ENCODE measurements at places on chromosomes 1 and 21. TPM values are rescaled to one million over a fixed set of nuclear protein-coding genes. Genes with fewer than 3 reads are reported as not detected.

DNA sequence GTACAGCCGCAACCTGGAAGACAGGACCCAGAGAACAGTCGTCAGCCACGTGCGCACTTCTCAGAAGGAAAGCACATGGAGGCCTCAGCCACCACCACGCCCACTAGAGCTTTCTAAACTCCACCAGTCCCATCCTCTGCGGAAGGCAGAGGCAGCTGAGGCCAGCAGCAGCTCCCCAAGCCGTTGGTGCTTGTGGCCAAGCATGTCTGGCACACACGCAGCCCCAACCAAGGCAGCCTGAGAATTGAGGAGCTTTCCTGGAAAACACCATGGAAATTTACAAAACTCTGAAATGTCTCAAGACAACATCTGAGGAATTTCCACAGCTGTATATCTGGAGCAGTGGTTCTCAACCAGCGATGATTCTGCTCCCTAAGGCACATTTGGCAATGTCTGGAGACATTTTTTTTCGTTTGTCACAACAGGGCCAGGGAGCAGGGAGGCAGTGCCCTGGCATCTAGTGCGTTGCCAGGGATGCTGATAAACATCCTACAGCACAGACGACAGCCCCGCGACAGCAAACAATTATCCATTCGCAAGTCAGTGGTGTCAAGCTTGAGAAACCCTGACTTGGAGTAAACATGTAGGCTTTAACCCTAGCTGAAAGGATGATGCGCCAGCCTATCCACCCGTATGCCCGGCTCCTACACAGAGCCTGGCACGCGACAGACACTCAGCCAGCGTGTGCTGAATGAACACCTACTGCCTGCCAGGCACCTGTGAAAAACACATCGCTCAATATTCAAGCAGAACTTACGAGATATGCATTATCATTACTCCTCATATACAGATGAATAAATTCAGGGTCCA is 24.7 kb downstream of the NPHP4 start:
- H3K4me3 ChIP-seq: no peak overlapping the region
- no peak for DNase-seq
- no peaks in the 10 kb centered on the region for H3K27me3 ChIP-seq
- no peak overlapping the region for H3K27ac ChIP-seq

ADGRL4 gene
- not detected for total RNA-seq

GRCh38 chr1:70331962-70332361 is 22.6 kb downstream of the ANKRD13C start:
- H3K4me1 ChIP-seq: peaks cover 17% of the 10 kb centered on the region
- no peaks in the 10 kb centered on the region for H3K36me3 ChIP-seq
- no peak overlapping the region for H3K4me3 ChIP-seq

DNA sequence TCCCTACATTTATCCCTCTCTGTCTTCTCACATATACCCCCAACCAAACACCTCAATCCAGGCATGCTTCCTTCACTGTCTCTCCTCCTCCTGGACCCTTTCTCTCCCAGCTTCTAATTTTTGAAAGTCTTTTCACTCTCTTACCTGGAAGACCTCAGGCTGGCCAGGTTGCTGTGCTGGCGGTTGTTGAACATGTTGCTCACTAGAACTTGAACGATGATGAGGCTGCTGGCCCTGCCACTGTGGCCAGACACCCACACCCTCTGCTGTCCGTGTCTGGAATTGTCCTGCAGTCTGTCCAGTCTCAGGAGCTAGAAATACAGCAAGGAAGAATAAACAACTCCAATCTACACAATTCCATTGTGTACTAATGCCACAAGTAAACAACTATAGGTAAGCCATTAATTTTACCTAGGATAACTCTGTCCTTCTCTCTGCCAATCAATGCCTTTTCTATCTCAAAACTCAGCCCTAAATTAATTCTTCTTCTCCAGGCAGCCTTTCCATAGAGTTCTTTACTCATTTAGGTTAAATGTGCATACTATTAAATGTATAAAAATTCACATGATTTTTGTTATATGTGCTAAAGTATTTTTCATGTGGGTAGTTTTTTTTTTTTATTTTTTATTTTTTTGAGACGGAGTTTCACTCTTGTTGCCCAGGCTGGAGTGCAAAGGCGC is 5.1 kb upstream of the CTSK start:
- no peak overlapping the region for H3K4me3 ChIP-seq
- H3K27ac ChIP-seq: no peak overlapping the region
- H3K27me3 ChIP-seq: no peaks in the 10 kb centered on the region

DNA sequence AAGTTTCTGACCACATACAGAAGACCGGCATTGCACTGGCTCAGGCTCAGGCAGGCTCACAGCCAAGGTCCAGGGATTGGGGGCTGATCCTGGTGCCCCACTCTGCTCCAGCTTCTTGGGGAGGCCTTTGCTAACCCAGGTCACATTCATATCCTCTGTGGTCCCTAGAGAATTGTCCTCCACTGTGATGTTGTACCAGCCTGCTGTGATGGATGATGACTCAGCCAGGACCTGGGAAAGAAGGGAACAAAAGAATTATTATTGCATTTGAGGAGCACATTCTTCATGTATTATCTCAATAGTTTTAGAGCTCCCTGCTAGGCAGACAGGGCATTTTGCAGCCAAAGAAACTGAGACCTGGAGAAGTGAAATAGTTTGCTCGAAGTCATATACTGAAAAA is 114.3 kb upstream of the ETV3 start:
- H3K4me3 ChIP-seq: no peak overlapping the region
- H3K27me3 ChIP-seq: peaks cover 59% of the 10 kb centered on the region
- H3K27ac ChIP-seq: no peak overlapping the region

CCDC185 gene
- not detected for total RNA-seq

TSTD1 gene
- total RNA-seq: 45.7 TPM

DNA sequence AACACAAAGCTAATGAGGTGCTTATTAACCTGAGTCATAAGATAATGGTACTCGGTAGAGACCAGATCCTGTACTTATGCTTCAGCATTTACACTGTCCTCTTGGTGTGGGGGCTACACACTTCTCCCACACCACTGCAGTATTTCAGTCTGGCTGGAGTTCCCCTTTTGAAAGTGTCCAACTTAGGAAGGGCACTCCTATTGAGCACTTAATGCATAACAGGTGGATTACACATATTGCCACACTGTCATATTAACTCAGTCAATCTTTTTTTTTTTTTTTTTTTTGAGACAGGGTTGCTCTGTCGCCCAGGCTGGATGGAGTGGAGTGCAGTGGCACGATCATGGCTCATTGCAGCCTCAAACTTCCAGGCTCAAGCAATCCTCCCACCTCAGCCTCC is 1.5 kb downstream of the GPATCH4 start:
- no peak for DNase-seq
- no peaks in the 10 kb centered on the region for H3K27me3 ChIP-seq
- peaks cover 40% of the 10 kb centered on the region for H3K4me1 ChIP-seq

CD48 gene
- 386 TPM for total RNA-seq

DNA sequence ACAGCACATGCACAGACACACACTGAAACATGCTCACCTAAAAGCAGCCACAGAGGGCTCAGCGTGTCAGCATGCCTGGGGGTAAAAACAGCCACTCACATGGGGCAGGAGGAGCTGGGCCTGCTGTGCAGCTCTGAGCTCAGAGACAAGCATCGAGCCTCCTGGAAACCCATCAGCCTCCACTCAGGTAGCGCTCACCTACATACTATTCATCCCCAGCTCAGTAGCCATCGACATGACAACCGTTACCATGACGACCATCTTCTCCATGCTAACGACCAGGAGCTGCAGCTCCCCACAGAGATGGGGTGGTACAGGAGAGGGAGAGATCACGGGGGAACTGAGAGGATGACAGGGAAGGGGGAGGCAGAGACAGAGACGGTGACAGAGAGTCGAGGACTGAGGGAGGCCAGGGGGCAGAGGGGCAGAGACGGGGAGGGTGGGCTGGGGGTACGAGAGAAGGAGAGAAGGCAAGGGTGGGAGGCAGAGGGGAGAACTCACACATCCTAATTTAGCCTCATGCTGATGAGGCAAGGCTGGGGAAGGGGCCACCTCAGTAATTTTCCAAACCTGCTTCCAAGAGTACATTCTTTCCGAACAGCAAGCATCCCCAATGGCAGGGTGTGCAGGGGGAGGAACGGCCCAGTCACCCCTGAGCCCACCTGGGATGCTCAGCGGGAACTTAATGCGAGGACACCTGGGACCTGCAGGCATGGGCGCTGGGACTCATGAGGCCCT is 28.4 kb downstream of the SDC3 start:
- peaks cover 71% of the 10 kb centered on the region for H3K27me3 ChIP-seq
- H3K36me3 ChIP-seq: peaks cover 7% of the 10 kb centered on the region
- H3K27ac ChIP-seq: peak overlapping the region; percentile 27
- H3K4me1 ChIP-seq: peaks cover 5% of the 10 kb centered on the region
- H3K4me3 ChIP-seq: no peak overlapping the region
- DNase-seq: no peak

DNA sequence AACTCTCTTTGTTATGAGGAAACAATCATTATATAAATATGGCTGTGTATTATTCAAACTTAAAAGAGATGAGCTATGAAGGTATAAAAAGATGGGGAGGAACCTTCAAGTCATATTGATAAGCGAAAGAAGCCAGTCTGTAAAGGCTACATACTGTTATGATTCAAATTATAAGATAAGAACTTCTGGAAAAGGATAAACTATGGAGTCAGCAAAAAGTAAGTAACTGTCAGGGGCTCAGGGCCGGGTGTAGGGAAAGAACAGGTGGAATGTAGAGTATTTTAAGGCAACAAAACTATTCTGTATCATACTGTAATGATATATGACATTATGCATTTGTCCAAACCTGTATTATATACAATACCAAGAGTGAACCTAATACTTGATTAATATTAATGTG is 573.1 kb upstream of the ZRANB2 start:
- H3K4me1 ChIP-seq: no peaks in the 10 kb centered on the region
- no peak overlapping the region for H3K4me3 ChIP-seq
- H3K27ac ChIP-seq: no peak overlapping the region
- DNase-seq: no peak
- H3K27me3 ChIP-seq: no peaks in the 10 kb centered on the region
- H3K36me3 ChIP-seq: no peaks in the 10 kb centered on the region

PDPN gene
- not detected for total RNA-seq

PODN gene
- total RNA-seq: not detected

DNA sequence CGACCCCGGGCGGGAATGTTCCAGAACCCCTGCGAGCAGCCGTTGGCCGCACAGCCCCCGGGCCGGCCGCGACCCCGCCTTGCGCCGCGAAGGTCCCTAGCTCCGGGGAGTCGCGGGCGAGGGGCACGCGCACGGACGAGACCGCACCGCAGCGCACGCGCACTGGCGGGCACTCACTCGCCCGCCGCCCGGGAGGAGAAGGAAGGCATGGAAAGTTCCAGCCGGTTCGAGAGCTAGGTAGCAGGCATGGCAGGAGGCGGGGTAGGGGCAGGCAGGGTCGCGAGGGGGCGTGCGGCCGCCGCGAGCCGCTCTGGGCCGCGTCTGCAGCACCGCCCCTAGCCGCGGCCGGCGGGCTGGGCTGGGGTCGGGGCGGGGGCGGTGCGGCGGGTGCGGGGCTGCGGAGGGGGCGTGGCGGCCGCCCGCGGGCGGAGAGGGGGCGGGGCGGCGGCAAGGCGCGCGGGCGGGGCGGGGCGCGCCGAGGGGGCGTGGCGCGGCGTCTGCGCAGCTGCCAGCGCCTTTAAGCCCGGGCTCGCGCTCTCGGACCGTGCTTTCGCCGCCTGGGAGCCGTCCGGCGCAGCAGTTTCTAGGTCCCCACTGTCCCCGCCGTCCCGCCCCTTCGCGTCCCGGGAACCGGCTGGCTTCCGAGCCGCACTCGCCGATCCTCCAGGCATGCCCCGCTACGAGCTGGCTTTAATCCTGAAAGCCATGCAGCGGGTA is at the start of the genes MRPS6 and SLC5A3:
MRPS6 (plus strand) TSS at position 547 of the 717 bp plus-strand sequence; CDS start at position 670, 123 bp downstream.
SLC5A3 (plus strand) TSS at position 547 of the 717 bp plus-strand sequence. CDS start 21,621 bp downstream, outside the sequence.
- no peaks in the 10 kb centered on the region for H3K36me3 ChIP-seq
- H3K27me3 ChIP-seq: no peaks in the 10 kb centered on the region
- DNase-seq: peak; percentile 50
- peaks cover 34% of the 10 kb centered on the region for H3K4me1 ChIP-seq
- H3K27ac ChIP-seq: peak within 1 kb of the TSS; percentile 93

PRDM16 gene
- not detected for total RNA-seq

DNA sequence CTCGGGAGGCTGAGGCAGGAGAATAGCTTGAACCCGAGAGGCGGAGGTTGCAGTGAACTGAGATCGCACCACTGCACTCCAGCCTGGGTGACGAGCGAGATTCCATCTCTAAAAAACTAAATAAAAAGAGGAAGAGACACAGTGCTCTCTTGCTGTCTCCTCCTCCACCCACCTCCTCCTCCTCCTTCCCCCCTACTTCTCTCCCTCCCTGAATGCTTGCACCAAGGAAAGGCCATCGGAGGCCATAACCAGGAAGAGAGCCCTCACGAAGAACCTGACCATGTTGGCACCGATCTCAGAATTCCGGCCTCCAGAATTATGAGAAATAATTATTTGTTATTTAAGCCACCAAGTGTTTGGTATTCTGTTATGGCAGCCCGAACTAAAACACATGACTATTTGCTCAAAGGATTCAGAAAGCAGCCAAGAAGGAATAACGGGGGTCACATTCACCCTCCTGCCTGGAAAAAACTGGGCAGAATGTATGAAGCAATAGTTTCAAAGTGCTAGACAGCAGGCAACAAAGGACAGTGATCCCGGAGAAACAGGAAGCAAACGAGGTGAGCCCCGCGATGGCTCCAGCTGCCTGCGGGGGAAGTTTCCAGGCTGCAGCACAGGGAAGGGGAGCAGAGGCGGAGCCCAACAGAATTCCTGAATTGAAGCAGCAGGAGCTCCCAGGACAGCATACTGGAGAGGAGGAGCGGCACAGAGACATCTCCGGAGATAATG is 35.8 kb downstream of the LDLRAD1 start:
- H3K27ac ChIP-seq: peak overlapping the region; percentile 27
- peaks cover 17% of the 10 kb centered on the region for H3K27me3 ChIP-seq
- no peak overlapping the region for H3K4me3 ChIP-seq
- no peak for DNase-seq
- peaks cover 22% of the 10 kb centered on the region for H3K4me1 ChIP-seq
